ENCODE measurements at places on chromosomes 1 and 21.

GRCh38 chr1:60895701-60896100, 186.7 kb upstream of the NFIA start:
- DNase-seq, result no peak

DNA sequence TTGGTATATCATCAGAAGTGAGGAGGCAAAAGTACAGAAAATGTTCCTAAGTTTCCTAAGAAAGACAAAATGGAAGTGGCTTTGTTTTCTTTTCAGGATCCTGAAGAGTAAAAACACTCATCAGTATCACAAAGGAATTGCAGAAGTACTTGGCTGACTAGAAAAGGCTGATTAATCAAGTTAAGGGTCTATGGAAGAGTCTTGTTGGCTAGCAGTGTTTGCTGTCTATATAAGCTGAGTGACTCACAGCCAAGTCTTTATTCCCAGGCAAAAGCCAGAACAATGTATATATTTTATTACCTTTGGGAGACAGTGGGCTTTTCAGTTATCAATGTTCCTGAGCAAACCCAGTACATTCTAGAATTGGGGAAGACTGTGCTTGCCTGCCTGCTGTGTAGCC, 777.0 kb downstream of the PLA2G4A start:
- no peak for DNase-seq

GRCh38 chr1:231666220-231666936, 39.8 kb downstream of the DISC1 start:
- DNase-seq, result no peak

DNA sequence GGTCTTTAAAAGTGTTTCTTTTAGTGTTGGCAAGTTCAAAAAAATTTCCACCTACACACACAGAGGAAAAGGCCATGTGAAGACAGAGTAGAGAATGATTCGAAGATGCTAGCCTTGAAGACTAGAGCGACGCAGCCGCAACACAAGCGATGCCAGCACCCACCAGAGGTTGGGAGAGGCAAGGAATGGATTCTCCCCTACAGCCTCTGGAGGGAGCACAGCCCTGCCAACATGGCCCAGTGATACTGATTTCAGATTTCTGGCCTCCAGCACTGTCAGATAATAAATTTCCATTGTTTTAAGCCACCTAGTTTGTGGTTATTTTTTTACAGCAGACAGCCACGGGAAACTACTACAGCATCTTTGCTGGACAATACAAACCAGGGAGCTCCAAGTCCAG, 6.9 kb upstream of the ADAR start:
- DNase-seq, result no peak

DNA sequence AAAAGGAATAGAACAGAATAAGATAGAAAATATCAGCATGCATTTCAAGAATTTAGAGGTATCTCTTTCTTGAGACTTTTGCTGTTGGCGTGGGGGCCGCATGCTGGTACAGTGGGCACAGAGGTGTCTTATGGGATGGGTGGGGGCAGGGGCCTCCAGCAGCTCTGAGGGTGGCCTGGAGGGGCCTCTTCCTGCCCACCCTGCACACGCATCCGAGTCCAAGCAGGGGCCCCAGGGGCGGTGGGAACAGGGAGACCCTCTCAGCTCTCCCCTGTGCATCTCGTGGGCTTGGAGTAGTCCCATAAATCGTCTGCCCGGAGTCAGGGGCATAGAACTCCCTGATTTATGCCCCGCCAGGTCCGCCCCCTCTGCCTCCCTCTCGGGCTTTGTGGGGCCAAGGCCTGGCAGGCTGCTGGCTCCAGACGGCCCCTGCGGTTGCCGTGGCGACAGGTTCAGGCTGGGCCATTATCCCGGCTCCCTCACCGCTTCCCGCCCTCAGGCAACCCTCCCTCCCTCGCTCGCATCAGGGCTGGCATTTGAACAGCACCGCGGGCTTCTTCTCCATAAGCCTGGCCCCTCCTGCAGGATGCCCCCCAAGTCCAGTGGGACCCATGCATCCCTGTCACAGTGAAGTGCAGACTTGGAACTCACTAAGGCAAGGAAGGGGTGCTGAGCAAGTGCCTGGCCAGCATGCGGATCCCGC, 133.2 kb upstream of the ZBTB40 start:
- DNase-seq, result no peak

DNA sequence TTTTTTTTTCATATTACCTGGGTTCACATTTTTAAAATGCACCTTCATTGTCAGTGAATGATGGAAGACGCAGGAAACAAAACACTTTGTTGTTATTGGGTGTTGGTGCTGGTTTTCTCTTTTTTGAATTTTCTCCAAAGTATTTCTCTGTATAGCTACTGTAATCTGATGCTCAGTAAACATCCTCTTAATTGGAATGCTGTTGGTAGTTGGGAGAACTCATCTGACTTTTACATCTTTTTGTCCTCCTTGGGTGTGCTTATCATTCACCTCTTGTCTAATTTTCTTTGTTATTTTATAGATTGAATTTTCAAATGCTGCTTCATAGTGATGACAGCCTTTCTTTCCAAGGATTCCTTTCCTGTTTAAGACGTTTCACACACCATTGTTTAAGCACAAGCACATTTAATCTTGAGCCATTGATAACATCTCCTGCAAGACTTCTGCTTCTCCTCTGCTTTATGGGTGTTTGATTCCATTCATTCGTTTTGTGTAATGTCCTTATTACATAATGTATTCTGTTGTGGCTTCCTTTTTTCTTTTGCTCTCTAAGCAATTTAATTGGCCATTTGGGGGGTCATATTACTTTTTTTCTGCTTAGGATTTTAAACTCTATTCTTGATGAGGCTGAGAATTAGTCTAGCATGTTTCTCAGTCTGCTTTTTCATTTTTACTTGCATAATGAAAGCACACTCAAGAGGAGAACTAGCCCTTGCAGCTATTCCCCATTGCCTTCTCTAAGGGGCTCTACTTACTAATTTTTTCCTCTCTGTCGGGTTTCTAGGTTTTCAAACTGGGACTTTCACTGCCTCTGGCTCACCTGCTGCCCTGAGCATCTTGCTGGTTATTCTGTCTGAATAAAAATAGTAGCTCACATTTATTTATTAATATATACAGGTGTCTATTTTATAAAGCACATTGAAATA, 42.0 kb upstream of the CD34 start:
- DNase-seq, result no peak

- DNase-seq, result no peak
Measured at GRCh38 chr1:162633081-162633762, 958 bp downstream of the DDR2 start.

DNA sequence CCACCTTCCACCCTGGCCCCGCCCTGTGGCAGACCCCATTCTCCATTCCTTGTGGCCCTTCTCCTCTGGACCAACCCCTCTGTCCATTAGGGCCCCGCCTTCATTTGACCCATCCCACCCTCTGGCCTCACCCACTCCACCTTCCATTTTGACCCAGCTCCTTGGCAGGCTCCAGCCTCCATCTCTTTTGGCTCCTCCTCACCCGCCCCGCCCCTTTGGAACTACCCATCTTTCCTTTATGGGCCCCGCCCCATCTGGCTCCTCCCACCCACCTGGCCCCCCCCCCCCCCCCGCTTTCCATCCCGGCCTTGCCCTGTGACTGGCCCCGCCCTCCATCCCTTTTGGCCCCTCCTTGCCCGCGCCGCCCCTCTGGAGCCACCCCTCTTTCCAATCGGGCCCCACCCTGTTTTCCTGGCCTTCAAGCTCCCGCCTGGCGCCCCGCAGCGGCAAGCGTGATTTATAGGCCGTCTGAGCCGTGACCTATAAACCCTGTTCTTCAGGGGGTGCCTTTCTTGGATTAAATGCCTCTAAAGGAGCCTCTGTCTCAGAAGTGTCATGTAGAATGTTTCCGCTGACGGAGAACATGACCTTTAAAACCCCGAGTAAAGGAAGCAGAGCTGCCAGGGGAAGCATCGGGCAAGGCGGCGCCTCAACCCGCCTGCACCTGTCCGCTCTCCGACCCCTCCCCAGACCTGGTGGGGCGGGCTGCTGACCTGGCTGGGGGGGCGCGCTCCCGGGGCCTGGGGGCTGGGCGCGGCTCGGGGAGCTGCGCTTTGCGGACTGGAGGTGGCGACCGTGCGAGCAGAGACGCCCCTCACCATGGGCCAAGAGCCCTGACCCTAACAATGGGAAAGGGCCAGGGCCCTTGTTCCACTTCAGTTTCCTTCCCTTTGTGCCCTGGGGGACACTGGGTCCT, 178.0 kb downstream of the CAMTA1 start:
- peak; percentile 90 for DNase-seq

DNA sequence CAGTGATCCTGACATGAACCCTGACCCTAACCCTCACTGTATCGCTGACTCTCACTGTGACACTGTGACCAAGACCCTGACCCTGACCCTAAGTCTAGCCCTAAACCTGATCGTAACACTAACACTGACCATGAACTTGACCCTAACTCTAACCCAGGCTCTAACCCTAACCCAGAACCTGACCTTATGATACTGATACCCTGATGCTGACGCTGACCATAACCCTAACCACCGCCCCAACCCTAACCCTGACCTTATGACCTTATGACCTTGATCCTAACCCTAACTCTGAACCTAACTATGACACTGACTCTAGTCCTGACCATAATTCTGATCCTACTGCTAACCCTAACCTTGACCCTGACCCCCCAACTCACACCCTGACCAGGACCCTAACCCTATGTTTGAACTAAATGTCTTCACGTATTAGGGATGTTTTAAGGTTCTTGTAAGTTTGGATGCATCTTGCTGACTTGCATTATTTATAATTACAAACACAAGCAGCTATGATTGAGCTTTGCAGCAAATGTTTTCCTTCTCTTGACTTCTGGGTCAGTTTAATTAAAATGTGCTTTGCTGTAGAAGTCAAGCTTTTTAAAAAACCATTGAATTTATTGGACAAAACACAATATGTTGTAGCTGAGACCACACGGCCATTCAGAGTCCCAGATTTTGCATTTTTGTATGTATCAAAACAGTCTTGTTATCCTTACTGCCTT, 23.9 kb upstream of the PRSS38 start:
- DNase-seq, result no peak

DNA sequence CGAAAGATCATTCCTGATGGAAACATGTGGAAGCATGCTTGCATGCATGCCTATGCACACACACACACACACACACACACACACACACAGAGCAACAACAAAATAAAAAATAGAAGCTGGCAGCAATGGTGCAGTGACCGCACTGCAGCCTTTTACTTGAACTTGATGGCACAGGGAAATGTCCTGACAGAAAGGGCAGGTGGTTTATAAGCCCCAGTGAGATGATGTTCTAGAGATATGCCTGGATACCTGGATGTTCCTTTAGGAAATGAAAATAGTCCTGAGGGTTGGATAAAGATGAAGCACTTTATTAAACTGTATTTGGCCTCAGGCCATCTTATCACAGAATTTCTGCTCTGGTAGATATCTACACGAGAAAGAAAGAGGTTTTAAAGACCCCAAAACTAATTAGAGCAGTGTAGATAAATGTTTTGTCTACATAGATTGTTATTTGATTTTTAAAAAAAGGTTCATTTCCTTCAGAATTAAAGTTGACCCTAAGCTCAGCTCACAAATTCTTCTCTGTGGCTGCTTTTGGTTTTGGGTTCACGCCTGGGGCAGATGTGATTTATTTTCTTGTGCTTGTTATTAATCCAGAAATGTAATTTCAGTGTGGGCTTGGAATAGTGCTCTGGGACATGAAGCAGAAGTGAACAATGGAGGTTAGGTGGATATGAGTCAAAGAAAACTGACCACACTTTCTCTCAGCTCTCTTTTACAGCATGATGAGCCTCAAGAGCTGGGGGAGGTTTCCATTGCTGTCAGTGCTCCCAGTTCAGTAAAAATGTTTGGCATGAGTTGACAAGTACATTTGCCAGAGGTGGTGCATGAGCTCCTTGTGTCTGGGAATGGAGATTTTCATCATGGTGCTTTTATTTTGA, 22.9 kb downstream of the ADAM30 start:
- no peak for DNase-seq

- DNase-seq, result no peak
Measured at GRCh38 chr21:18245464-18245967, 883 bp downstream of the CHODL start.

- no peak for DNase-seq
Measured at GRCh38 chr1:3348196-3348865, 106.1 kb upstream of the ARHGEF16 start.

- DNase-seq, result no peak
Measured at GRCh38 chr1:12353981-12354380, 124.2 kb downstream of the VPS13D start.

DNA sequence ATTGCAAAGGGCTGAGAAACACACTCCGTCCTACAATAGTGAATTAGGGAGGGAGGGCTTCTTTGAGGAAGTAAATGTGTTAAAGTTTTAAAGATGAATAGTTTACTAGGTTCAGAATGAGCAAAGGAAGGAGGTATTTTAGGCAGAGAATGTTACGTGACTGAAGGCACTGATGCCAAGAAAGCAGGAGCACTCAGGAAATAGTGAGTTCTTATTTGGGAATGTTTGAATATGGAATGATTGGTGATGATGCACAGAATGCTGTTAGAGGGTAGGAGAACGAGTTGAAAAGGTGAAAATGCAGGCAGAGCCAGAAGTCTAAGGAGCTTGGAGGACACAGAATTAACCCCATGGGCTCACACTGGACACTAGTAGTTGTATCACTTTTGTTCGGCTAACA, 108.0 kb downstream of the NRIP1 start:
- no peak for DNase-seq

GRCh38 chr1:206098242-206098919, 18.8 kb downstream of the AVPR1B start:
- no peak for DNase-seq

- DNase-seq, result peak; percentile 19
Measured at GRCh38 chr1:92538048-92538412, 51.3 kb upstream of the GFI1 start.

DNA sequence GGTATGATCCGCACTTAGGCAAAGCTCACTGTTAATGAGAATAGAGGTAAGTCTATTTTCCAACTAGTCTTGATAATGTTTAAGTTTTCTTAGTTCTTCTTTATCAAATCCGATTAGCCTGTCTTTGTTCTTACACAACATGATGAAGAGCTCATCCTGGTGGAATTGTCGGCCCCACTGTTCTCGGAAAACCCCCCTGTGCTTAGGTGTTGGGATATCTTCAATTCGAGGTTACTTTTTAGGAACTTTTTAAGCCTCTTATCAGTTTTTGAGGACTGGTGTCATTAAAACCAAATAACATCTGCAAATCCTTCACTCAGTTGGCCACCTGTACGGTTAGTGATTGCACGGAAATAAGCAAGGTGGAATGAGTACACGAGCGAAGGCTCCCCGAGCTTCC, 60.7 kb upstream of the KIF26B start:
- DNase-seq, result no peak

DNA sequence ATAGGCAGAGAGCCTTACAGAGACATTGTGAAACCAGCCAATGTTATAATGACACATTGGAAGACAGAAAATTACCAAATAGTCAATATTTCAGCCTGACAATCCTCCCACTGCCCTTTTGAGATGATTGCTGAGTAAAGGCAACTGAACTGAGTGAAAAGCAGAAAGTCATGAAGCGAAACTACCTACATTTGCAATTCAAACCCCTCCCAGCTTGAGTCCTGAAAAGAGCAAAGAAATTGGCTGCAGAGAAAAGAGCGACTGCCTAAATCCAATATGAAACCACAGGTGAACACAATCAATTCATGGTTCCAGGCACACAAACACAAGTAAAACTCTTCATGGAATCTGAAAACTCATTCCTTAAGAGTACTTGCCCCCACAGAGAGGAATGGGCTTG, 143.4 kb upstream of the CHRM3 start:
- no peak for DNase-seq

Measured in activated naive CD8-positive, alpha-beta T cell treated with anti-CD3 and anti-CD28 coated beads for 36 hours (primary cell).